A549 treated with CORT108297 at 1 μM for 4 hours (cell line): ENCODE measurements at places on chromosomes 12 and 14. TPM values are rescaled to one million over a fixed set of nuclear protein-coding genes. Genes with fewer than 3 reads are reported as not detected.

The SERPINA10 gene
- total RNA-seq: 0.02 to 0.04 TPM in 2 of 5 replicates, not detected in the others

The TMEM229B gene
- 0.11 to 0.21 TPM (median 0.16 TPM) in 5 replicates for total RNA-seq

The BEST3 gene
- 1.0 to 1.4 TPM (median 1.1 TPM) in 5 replicates for total RNA-seq

The MYH6 gene
- not detected in 5 replicates for total RNA-seq

The RNASE7 gene
- total RNA-seq: not detected in 5 replicates

The C14orf93 gene
- 2.9 to 3.8 TPM (median 3.7 TPM) in 5 replicates for total RNA-seq

The LRP1-AS gene
- total RNA-seq: not detected in 5 replicates

The SDR9C7 gene
- not detected in 5 replicates for total RNA-seq

The APOF gene
- not detected in 5 replicates for total RNA-seq

The STON2 gene
- total RNA-seq: 0.53 to 1.0 TPM (median 0.65 TPM) in 5 replicates

The CRACR2A gene
- total RNA-seq: 0.95 to 1.7 TPM (median 1.3 TPM) in 5 replicates

The KIF5A gene
- 0.10 to 0.36 TPM (median 0.24 TPM) in 5 replicates for total RNA-seq

The RBP5 gene
- total RNA-seq: not detected in 5 replicates

The ZNF140 gene
- 8.5 to 10.7 TPM (median 10.0 TPM) in 5 replicates for total RNA-seq

The TOMM20L gene
- not detected in 5 replicates for total RNA-seq

The LTB4R2 gene
- 2.2 to 6.0 TPM (median 5.7 TPM) in 5 replicates for total RNA-seq

The TEP1 gene
- total RNA-seq: 9.2 to 11.4 TPM (median 10.7 TPM) in 5 replicates

The LRCOL1 gene
- total RNA-seq: not detected in 5 replicates

The TMEM132C gene
- total RNA-seq: not detected in 5 replicates

The PSMB11 gene
- not detected in 5 replicates for total RNA-seq

The CLEC2A gene
- total RNA-seq: not detected in 5 replicates

The PTGDR gene
- not detected in 5 replicates for total RNA-seq

The RTL1 gene
- total RNA-seq: 0.26 to 0.31 TPM (median 0.30 TPM) in 5 replicates
